ENCODE measurements at places on chromosomes 2 and 18. TPM values are rescaled to one million over a fixed set of nuclear protein-coding genes. Genes with fewer than 3 reads are reported as not detected.

The GPAT2 gene
- 0.08 TPM for total RNA-seq

The ARHGAP15 gene
- 0.25 TPM for total RNA-seq

The NEU2 gene
- total RNA-seq = not detected

The ACP1 gene
- total RNA-seq = 244 TPM

The SPC25 gene
- total RNA-seq = 55.2 TPM

The IL36A gene
- total RNA-seq = not detected

The NTSR2 gene
- total RNA-seq = not detected

The MBP gene
- total RNA-seq = not detected

The BOLL gene
- 0.38 TPM for total RNA-seq

The ALPI gene
- total RNA-seq = not detected

The DPP4 gene
- 0.08 TPM for total RNA-seq

The STEAP3 gene
- 2.2 TPM for total RNA-seq

The IMMT gene
- total RNA-seq = 162 TPM

The SP9 gene
- 4.1 TPM for total RNA-seq

The RASGRP3 gene
- 2.0 TPM for total RNA-seq

The IWS1 gene
- 66.8 TPM for total RNA-seq

The ANKRD30B gene
- not detected for total RNA-seq

The PLEKHB2 gene
- total RNA-seq = 50.4 TPM

The C2orf92 gene
- total RNA-seq = 1.3 TPM

The PPP1R1C gene
- total RNA-seq = not detected

The IL36B gene
- total RNA-seq = not detected

The ANKRD29 gene
- 3.9 TPM for total RNA-seq

The LINC00305 gene
- total RNA-seq = not detected

The SKOR2 gene
- not detected for total RNA-seq

The TRABD2A gene
- 1.4 TPM for total RNA-seq

The DUSP19 gene
- 3.4 TPM for total RNA-seq

The POMC gene
- total RNA-seq = not detected

The ABHD1 gene
- total RNA-seq = not detected

The HAT1 gene
- total RNA-seq = 117 TPM

The KCNG2 gene
- total RNA-seq = not detected

The NEB gene
- 74.9 TPM for total RNA-seq

The CCDC148 gene
- 0.49 TPM for total RNA-seq

The OSBPL6 gene
- 13.6 TPM for total RNA-seq

The GAL3ST2 gene
- total RNA-seq = not detected

The OBSL1 gene
- 67.8 TPM for total RNA-seq

The TRMT61B gene
- 26.8 TPM for total RNA-seq

The KRTCAP3 gene
- 1.2 TPM for total RNA-seq

The CD8B2 gene
- not detected for total RNA-seq

The SFXN5 gene
- 20.5 TPM for total RNA-seq

The DAW1 gene
- total RNA-seq = 0.08 TPM

The GDF7 gene
- total RNA-seq = 0.03 TPM

The CPLX4 gene
- total RNA-seq = not detected

The HOXD10 gene
- total RNA-seq = 2.2 TPM

The DSG4 gene
- total RNA-seq = not detected

The HOXD3 gene
- not detected for total RNA-seq

The TTN gene
- 26.2 TPM for total RNA-seq

Data from SJCRH30 (cell line).